Peyer's patch (tissue), 4 donors: ENCODE measurements at places on chromosomes 6 and 20.

- DNase-seq = no peak
These were observed at the start of gene BTBD3 for GRCh38 chr20:11917663-11918062. Gene BTBD3 (plus strand): TSS chr20:11917893. CDS start chr20:11918276, 383 bp downstream.

- DNase-seq = no peak
These were observed 110.6 kb downstream of the TRDN start for GRCh38 chr6:123526128-123526527.

DNA sequence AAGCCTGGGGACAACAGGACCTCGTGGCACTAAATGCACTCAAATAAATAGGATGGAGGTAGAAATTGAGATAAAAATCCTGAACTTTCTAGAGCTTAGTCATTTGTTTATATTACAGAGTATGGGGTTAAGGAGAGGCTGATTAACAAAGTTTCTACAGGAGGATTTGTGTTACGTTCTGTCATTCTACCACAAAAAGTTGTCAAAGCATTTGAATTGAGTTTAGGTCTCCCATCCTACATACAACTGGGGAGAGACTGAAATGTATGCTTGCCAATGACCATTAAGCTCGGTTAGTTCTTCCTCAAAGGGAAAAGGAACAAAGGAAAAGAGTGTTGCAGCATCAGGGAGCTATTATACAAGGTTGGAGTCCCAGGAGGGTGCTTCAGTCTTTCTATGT lies 597.9 kb downstream of the COL12A1 start:
- no peak for DNase-seq

- DNase-seq = no peak
These were observed 89.2 kb upstream of the EXOC2 start for GRCh38 chr6:782141-782540.

GRCh38 chr6:37005061-37005810 lies at the start of gene FGD2:
Gene FGD2 (plus strand): TSS chr6:37005655. CDS start chr6:37005818, 163 bp downstream.
- peak; percentile 84 for DNase-seq

DNA sequence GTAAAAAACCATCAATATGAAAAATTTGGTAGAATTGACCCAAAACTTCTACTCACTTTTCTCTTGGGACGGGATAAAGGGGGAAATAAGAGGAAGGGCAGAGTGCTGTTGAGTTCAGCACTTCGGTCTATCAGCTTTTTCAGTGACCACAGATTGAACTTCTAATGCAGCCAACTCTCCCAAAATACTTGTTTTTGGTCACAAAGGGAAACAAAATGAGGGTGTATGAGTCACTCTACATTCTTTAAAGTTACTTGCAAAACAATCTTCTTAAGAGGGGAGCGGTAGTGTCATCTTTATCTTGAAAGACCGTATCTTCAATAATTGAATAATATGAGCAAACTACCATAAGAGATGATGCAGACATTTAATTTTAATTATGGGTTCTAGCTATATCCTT lies 661.3 kb downstream of the CD109 start:
- no peak for DNase-seq

- no peak for DNase-seq
These were observed 495 bp downstream of the FAM83B start for GRCh38 chr6:54846857-54847674.

- DNase-seq = peak; percentile 89
These were observed 5.5 kb downstream of the MDGA1 start for GRCh38 chr6:37691904-37692806.

GRCh38 chr6:33710296-33711121 lies 991 bp downstream of the UQCC2 start:
- no peak for DNase-seq

GRCh38 chr6:168116975-168117899 lies 38.2 kb upstream of the FRMD1 start:
- peak; percentile 79 for DNase-seq

DNA sequence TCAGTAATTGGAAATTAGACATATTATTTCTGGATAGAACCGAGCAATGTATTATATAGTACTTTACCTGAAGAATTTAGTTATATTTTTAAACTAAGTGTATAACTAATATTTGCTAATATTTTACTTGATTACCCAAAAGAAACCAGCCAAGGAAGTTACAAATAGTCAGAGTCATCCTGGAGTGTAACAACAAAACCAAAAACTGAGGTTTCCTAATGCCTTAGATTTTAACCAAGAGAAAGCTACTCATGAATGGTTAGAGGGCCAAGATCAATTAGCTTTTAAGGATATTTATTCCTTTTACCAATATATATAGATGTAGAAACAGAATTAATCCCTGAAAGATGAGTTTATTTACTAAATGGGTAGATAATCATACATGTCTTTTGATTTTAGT lies 26.0 kb downstream of the TAB2 start:
- DNase-seq = no peak

GRCh38 chr20:12570371-12570770 lies 438.4 kb upstream of the SPTLC3 start:
- no peak for DNase-seq

GRCh38 chr6:32424589-32425300 lies 14.9 kb upstream of the HLA-DRA start:
- no peak for DNase-seq

- DNase-seq = no peak
These were observed 17.5 kb upstream of the TRAF3IP2 start for GRCh38 chr6:111623046-111623718.

GRCh38 chr6:49454787-49455709 lies 8.0 kb downstream of the MMUT start:
- no peak for DNase-seq

DNA sequence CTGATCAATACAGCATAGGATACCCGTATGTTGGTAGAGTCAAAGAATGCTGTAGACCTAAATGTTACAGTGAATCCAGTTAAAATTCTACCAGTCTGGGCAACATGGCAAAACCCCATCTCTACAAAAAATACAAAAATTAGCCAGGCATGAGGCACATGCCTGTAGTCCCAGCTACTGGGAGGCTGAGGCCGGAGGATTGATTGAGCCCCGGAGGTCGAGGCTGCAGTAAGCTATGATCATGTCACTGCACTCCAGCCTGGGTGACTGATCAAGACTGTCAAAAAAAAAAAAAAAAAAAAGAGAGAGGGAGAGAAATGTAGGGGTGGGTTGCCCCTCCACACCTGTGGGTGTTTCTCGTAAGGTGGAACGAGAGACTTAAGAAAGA lies 167.5 kb downstream of the SLC16A10 start:
- DNase-seq = no peak

DNA sequence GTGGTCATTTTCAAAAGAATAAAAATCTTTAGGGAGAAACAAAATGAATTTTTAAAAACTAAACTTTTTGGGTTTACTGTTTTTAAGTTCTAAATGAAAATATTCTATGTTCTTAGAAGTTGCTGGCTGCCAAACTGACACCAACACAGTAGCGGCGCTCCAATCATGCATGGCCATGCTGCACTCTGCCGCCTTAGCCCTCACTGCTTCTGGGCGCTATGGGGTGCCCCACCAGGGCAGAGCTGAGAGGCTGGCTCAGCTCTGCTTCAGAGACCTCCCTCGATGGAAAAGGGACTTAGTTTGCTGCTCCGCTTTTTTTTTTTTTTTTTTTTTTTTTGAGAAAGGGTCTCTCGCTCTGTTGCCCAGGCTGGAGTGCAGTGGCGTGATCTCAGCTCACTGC lies 20.9 kb downstream of the EZR start:
- no peak for DNase-seq
